ENCODE measurements at places on chromosomes 16 and 17.

- DNase-seq: no peak
These were observed 21.4 kb upstream of the SPACA3 start for GRCh38 chr17:32970281-32970680.

DNA sequence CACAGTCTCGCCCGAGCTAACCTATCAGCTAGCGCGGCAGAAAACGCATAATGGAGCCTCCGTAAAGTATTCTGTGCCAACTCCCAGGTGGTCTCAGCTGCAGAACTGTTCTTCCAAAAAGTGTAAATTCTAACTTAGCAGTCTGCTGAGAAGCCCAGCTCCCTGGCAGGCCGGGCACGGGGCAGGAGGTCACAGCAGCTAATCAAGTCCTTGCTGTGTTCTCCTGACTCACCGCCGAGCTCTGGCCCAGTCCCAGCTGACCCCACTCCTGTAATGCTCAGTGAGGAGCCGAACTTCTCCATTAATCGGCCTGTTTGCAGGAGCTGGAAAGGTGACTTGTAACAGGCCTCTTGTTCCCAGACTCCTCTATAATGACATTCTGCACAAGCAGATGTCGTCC lies 193.3 kb downstream of the IRX3 start:
- no peak for DNase-seq

DNA sequence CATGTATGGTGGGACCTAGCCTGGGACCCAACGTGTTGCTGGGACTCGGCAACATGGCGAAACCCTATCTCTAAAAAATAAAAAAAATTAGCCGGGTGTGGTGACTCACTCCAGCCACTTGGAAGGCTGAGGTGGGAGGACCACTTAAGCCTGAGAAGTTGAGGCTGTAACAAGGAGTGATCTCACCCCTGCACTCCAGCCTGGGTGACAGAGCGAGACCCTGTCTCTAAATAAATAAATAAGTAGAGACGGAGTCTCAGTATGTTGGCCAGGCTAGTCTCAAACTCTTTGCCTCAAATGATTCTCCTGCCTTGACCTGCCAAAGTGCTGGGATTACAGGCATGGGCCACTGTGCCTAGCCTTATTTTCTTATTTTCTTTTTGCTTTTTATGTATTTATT lies 10.1 kb upstream of the CNP start:
- no peak for DNase-seq

DNA sequence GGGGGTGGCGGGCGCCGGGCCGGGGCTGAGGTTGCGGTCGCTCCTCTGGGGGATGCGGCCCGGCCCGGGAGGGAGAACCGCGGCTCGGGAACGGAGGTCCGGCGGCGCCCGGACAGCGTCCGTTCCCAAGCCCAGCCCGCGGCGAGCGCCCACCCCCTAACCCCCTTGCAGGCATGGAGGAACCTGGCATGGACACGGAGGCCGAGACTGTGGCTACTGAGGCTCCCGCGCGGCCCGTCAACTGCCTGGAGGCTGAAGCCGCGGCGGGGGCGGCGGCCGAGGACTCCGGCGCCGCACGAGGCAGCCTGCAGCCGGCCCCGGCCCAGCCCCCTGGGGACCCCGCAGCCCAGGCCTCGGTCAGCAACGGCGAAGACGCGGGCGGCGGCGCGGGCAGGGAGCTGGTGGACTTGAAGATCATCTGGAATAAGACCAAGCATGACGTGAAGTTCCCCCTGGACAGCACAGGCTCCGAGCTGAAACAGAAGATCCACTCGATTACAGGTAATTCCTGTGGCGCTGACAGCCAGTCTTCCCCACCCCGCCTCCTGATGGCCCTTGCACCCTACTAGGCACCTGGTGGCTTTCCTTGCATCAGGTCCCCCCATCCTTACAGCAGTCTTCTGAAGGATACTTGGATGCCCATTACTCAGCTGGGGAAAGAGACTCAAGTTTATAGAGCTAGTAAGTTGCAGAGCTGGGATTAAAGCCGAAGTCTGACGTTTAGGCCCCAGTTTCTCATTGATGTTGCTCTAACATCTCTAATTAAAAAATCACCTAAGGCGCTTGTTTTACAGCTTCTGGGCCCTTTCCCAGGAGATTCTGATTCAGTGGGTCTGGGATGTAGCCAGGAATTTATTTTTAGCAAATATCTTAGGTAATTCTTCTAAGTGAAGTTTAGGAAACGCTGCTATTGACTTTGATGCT lies 514 bp downstream of the UBFD1 start:
- DNase-seq: peak; percentile 37

- no peak for DNase-seq
These were observed 3.4 kb downstream of the ARL16 start for GRCh38 chr17:81680150-81680549.

DNA sequence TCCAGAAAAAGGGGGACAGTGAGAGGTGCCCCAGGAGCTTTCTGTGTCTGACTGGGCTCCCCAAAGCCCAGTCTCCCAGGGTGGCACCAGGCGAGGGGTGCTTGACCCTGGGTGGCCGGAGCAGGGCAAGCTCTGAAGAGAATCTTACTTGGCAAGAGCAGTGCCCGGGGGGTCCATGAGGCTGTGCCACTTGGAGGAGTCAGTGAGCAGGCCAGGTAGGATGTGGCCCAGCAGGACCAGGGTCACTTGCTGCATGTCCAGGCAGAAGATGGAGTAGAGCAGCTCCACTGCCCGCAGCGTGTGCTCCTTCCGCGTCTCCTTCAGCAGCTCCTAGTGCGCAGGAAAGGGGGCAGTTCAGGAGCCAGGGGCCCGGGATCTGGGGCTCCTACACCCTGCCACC lies 7.3 kb downstream of the CSF3 start:
- no peak for DNase-seq

DNA sequence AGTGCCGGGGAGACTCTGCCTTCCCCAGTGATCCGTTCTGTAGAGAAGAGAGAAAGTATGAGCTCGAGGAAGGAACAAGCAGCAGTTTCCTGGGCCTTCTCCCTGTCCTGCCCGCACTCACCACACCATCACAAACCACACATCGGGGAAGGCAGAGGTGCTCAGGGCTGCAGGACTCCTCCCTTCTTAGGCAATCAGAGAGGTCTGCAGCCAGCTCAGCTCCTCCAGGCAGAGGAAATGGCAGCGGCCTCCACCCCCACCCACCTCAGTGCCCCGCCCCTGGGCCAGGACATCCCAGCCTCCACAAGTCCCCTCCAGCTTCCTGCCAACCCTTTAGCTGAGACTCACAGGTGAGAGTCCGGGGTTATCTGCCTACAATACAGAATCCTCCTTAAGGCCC lies 2.0 kb downstream of the ZNF319 start:
- DNase-seq: no peak

DNA sequence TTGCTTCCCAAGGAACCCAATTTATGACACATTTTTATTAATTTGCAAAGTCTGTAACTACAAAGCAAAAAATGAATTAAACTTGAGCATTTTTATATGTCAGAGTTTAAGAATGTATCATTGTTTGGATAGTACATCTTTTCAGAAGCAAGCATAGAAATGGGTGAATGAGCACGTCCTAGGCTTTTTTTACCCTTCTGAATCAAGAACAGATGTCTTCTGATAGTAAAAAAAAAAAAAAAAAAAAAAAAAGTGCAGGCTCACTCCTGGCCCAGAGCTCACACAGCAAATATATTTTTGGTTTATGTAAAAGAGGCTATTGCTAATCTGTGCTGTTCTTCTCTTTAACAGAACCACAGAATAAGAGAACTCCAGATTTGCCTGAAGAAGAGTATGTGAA lies 6.3 kb downstream of the TERF2IP start:
- no peak for DNase-seq

- DNase-seq: no peak
These were observed 12.7 kb upstream of the SPNS2 start for GRCh38 chr17:4485676-4486646.

- no peak for DNase-seq
These were observed 17.3 kb downstream of the MAP2K4 start for GRCh38 chr17:12037970-12038369.

GRCh38 chr17:50139950-50140885 lies 10.3 kb upstream of the SAMD14 start:
- DNase-seq: peak; percentile 84

DNA sequence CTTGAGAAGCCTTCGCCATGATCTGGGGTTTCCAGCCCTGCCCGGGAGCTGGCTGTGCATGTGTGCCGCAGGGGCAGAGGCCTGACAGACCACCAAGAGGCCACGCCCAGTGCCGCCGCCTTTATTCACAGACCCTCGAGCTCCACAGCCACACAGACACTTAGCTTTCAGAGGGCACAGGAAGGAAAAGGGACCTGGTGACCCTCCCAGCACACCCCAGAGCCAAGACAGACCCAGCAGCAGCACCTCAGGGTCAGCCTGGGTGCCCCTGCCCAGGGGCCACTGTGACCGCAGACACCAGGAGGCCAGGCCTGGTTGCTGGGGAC lies 10.8 kb downstream of the MCRIP1 start:
- DNase-seq: no peak

- peak; percentile 40 for DNase-seq
These were observed 790 bp downstream of the TRADD start for GRCh38 chr16:67158637-67159600.

GRCh38 chr17:38663964-38664644 lies 10.7 kb downstream of the EPOP start:
- DNase-seq: no peak

GRCh38 chr16:54652201-54652770 lies 278.4 kb upstream of the IRX5 start:
- peak; percentile 8 for DNase-seq

DNA sequence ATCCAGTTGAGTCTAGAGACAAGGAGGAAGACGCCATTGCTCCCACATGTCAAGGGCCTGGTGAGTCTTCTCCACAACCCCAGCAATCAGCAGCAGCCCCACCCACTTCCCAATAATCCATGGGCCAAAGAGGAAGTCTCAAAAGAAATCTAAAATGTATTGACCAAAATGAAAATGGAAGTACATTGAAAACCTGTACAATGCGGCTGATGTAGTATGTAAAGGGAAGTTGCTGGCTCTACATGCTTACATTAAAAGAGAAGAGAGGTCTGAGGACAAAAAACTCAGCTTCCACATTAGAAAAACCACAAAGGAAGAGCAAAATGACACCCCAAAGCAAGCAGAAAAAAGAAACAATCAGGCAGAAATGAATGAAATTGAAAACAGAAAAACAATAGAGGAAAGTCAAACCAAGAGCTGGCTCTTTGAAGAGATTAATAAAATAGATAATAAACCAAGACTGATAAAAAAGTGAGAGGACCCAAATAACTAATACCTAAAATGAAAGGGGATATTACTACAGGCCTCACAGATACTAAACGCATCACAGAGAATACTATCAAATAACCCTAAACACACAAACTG lies 100.6 kb upstream of the METRNL start:
- DNase-seq: no peak

DNA sequence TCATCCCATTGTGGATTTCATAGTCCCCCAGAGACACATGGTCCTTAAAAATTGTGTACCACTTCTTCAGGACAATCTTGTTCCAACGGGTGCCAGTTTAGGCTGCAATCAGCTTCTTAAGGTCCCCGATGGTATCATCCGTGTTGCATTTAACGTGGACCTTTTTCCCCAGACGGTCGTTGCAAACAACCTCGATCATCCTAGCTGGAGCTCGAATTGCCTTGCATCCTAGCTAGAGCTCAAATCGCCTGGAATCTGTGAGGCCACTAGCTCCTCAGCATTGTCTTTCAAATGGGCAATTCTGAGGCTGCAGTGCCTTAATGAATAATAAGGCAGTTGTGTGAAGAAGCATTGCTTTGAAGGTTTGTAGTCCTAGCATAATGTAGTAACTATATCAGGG lies 37.7 kb upstream of the RHBDL3 start:
- DNase-seq: no peak

DNA sequence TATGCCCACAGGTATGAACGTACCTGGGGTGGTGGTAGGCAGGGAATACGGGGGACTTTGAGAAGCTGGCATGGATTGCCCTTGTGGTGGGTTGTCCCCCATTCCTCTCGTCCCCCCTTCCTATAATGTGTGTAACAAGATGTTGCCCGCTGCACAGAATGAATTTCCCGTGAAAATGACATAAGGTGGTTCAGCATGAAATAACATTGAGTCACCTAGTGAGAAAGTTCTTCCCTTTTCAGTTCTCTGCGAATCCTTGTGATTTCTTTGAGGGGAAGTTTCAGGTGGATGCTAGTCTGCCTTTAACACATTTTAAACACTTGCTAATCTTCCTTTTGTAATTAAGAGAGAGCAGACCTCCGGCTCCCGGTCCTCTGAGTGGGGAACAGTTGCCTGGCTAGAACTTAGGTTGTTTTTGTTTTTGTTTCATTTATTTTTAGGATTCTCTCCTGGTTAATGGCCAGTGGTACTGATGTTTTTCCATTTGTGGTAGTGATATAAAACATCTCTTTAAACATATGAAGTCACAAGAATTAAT lies 58.9 kb downstream of the RAP1GAP2 start:
- no peak for DNase-seq

All from RKO (cell line).